Erythroblast (primary cell): ENCODE measurements at places on chromosomes 1 and 21.

DNA sequence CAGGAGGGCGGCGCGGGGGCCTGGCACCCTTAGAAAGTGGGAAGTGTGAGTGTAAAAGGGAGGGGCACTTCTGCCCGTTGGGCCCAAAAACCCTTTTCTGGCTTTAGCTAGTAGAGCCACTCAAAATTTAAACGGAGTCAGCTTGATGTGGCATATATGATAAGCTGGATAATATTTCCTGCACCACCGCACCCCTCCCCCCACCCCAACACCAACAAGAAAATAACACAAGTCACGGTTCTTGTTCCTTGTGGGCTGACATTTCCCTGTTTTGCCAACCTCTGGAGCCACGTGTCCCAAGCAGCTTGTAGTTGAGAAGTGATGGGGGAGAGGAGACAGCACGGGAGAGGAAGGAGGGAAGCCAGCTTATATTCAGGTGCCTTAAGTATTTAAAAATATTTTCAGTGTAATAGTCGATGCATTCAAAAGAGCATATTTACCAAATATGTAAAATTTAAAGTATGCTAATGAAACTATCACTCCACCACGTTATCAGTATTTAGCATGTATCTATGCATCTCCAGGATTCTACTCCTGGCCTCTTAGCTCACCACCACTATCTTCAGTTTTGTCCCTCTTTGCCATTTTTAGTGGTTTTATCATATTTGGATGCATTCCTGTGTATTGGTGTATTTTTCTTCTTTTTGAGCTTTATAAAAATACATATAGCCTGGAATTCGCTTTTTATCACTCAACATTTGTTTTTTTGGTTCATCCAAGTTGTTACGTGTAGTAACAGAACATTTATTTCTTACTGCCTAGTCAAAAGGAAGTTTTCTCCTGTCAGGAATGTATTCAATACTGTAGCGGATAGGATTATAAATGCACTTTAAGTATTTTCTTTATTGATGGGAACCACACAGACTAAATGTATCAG lies 773 bp upstream of the DDX59 start:
- DNase-seq = peak; percentile 85

- DNase-seq = peak; percentile 46
Measured at GRCh38 chr1:150955280-150955679, 19.4 kb downstream of the CERS2 start.

GRCh38 chr1:232457595-232457994 lies 172.3 kb downstream of the SIPA1L2 start:
- DNase-seq = no peak

- no peak for DNase-seq
Measured at GRCh38 chr1:117623141-117623540, 17.3 kb downstream of the TENT5C start.

- no peak for DNase-seq
Measured at GRCh38 chr1:215022741-215023141, 59.8 kb upstream of the KCNK2 start.

DNA sequence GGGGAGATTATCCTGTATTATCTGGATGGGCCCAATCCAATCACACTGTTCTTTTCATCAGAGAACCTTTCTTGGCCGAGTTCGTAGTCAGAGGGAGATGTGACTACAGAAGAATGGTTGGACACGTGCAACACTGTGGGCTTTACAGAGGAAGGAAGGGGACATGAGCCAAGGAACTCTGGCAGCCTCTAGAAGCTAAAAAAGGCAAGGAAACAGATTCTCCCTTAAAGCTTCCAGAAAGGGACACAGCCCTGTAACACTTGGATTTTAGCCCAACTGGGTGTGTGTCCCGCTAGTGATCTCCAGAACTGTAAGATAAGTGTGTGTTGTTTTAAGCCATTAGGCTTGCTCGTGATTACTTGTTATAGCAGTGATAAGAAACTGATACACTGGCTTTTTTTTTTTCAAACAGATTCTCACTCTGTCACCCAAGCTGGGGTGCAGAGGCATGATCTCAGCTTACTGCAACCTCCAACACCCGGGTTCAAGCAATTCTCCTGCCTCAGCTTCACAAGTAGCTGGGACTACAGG lies 53.9 kb upstream of the FBXO28 start:
- DNase-seq = no peak

GRCh38 chr1:173360487-173361063 lies 116.6 kb upstream of the PRDX6 start:
- DNase-seq = no peak
